ENCODE measurements at places on chromosomes 1 and 21.

DNA sequence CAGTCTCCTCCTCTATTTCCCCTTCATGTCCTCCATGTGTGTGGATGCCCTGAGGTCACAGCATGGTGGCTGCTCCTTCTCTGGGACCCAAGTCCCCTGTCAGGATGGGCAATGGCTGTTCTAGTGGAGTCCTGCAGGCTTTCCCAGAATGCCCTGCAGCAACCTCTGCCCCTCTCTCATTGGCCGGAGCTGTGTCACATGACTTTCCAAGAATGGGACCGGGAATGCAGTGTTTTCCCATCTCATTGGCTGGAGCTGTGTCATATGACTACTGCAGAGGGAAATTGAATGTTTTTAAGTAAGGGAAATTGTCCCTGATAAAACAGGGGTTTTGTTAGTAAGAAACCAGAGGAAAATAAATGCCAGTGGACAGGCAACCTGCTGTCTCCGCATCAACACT, 365.9 kb downstream of the PTPRU start:
- no peak for DNase-seq

DNA sequence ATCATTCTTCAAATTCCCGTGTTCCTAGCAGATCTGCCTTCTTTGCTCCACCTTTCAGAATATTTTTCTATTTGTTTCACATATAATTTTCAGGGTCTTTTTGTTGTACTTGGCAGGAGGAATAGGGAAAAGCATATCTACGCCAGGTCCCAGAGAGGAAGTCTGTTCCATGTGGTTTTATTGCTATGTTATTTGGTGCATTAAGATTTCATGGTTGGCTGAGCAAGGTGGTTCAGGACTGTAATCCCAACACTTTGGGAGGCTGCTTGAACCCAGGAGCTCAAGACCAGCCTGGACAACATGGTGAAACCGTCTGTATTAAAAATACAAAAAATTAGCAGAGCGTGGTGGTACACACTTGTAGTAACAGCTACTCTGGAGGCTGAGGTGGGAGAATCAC, 36.1 kb downstream of the COL6A1 start:
- peak; percentile 16 for DNase-seq

DNA sequence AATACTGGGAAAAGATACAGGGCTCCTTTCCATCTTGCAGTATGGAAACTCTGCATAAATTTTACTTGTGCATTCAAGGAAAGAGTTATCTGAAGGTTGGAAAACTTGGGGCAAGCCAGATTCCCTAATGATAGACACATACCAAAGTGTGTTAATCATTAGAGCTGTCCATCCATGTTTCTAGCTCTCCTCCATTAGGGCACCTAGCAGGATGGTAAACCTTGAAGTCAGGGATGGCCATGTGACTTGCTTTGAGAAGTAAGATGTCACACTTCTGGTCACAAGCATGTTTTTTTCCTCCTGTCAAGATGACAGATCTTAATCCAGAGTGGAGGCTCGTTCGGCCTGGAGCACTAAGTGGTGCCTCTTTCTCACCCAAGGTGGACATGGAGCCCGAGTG, 241.9 kb upstream of the RUNX1 start:
- DNase-seq, result peak; percentile 38

- no peak for DNase-seq
These were observed 3.4 kb upstream of the CHI3L1 start for GRCh38 chr1:203189951-203190352.

DNA sequence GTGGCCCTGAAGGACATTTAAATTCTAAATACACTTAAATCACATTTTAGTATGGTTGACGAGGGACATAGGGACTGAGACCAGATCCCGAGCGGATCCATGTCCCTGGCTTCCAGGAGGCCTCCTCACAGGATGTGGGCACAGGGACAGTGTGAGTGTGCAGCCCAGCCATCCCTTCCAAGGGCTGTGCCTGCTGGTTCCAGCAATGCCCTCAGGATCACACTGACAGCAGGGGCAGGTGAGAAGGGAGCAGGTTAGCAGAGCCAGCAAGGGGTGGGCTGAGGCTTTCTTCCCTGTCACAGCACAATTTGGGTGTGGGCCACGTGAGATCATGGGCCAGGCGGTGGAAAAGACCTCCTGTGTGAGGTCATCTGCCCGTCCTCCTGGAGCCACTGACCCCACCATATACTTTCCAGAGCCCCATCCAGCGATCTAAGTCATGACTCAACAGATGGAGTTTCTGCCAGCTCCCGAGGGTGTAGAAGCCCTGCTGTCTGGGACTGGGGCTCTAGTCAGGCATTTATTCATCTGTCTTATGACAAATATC, 37.0 kb upstream of the PRSS38 start:
- DNase-seq, result no peak

DNA sequence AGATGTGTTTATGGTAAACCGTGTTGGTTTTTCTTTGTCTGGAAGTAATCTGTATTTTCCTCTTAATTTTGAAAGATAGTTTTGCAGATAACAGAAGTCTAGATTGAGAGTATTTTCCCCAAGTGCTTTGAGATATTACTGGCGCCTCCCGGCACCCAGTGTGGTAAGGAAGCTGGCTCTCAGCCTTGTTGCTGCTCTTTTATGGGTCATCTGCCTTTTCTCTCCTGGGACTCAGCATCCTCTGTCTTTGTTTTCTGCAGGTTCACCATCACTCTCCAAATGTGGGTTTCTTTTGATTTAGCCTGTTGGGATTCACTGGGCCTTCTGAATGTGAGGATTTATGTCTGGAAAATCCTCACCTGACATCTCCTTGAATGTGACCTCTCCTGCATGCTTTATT, 37.4 kb downstream of the POFUT2 start:
- DNase-seq, result no peak

DNA sequence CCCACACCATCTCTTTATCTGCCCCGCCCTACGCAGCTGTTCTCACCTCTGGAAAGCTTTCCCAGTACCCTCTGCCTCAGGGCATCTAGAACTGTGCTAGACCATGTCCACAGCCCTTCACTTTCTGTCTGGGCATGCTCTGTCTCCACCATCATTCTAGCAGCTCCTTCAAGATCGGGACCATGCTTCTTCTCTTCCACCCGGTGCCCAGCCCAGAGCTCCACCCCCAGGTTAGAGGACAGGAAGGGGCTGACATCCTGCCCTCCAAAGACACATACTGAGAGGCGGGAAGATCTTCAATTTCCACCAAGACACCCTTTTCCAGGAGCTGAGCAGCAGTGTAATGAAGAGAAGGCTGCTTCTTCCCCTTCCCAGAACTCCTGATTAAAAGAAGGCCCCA, 27.7 kb upstream of the MEF2D start:
- DNase-seq, result no peak

GRCh38 chr1:67629370-67630075, 55.5 kb upstream of the GADD45A start:
- DNase-seq, result peak; percentile 22

GRCh38 chr1:229110986-229111385, 159.9 kb upstream of the RAB4A start:
- DNase-seq, result no peak

DNA sequence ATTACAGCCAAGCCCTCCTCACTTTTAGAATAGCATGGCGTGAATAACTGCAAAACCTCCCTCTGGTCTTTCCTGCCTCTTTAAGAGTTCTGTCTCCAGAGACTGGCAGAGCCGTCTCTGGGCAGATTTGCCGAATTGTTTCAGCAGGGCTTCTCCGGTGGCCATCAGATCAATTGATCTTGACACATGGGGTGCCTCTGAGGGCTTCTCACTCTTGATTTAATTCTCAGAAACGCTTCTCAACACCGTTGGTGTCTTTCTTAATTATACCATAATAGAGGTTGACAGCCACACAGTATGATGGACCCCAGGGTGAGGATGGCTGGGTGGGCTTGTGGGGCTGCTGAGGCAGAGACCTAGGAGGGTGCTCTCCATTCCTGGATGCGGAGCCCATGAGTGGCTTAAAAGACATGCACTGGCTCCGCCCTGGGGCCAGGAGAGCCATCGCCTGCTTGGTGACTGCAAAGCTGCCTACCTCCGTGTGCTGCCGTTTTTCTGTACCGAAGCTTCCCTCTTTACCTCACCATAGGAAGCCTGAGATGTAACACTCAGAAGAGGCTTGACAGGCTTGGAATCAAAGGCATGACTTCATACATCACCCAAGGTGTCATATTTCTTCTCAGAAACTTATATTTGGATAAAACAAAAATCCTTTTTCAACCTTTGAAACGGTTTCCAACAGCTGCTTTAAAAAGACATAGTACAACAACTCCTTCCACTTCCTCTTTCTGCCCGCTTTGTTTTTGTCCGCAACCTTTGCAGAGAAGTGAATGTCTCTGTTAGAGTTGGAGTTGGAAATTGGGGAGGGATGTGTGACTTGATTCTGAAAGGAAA, 82.9 kb downstream of the GALNT2 start:
- DNase-seq, result no peak

DNA sequence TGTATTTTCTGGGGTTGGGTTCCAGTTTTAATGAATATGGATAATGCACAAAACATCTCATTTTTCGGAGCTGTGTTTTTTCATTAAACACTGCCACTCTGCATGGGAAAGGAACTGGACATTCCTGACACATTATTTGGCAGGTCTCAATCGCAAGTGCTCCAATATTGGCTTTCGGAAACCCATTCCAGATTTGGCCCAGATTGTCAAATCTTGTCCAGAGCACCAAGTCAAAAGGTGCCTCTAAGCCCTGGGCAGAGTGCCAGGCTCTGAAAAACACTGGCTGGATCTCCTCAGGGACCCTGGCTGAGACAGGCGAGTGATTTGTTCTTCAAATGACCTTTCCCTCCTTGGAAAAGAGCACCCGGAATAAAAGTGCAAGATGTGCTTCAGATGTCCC, 68.4 kb upstream of the MRPS6 start:
- DNase-seq, result no peak

- DNase-seq, result no peak
These were observed 372.1 kb upstream of the VAMP3 start for GRCh38 chr1:7398982-7399381.

- DNase-seq, result no peak
These were observed 1.3 kb upstream of the LYST start for GRCh38 chr1:235867903-235868469.

- DNase-seq, result peak; percentile 97
These were observed 52.4 kb upstream of the BCL10 start for GRCh38 chr1:85328713-85329397.

GRCh38 chr21:42931560-42932235, 6.3 kb upstream of the ERVH48-1 start:
- DNase-seq, result no peak

- no peak for DNase-seq
These were observed 101.6 kb upstream of the HMGB4 start for GRCh38 chr1:33762109-33762830.

DNA sequence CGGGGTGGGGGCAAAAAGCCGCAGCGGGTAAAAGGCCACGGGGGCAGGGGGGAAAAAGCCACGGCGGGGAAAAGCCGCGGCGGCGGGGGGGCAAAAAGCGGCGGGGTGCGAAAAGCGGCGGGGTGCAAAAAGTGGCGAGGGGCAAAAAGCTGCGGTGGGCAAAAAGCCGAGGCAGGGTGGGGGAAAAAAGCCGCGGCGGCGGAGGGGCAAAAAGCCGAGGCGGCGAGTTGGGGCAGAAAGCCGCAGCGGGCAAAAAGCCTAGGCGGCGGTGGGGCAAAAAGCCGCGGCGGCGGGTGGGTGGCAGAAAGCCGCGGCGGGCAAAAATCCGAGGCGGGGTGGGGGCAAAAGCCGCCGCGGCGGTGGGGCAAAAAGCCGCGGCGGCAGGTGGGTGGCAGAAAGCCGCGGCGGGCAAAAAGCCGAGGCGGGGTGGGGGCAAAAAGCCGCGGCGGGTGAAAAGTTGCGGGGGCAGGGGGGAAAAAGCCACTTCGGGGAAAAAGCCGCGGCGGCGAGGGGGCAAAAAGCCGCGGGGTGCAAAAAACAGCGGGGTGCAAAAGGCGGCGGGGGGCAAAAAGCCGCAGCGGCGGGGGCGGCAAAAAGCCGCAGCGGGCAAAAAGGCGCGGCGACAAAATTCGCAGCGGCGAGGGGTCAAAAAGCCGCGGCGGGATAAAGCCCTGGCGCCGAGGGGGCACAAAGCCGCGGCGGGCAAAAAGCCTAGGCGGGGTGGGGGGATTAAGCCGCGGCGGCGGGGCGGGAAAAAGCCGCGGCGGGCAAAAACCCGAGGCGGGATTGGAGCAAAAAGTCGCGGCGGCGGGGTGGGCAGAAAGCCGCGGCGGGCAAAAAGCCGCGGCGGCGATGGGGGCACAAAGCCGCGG, 3901.2 kb downstream of the SRGAP2C start:
- DNase-seq, result no peak

DNA sequence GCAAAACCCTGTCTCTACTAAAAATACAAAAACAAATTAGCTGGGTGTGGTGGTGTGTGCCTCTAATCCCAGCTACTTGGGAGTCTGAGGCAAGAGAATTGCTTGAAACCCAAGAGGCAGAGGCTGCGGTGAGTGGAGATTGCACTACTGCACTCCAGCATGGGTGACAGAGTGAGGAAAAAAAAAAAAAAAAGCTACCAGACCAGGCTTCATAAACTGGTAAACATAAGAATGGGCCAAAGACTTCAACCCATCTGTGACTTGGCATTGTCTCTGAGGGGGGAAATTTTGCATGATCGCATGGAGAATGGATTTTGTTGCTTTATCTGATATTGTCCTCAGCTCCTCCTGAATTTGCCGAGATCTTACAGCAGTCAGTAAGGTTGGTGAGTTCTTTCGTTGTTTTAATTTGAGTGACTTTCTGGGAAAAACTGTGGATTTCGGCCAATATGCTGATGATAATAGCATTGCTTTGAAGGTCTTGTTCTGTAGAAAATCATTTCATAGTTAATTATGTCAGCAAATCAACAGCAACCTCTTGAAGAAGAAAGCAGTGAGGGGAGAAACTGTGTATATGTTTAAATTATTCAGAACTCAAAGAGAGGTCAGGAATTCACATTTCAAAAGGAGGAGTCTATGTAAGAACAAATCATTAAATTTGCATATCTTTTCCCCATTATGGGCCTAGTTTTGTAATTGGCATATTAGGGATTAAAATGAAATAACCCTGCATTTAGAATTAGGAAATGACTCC, 13.1 kb downstream of the FGGY start:
- DNase-seq, result no peak

DNA sequence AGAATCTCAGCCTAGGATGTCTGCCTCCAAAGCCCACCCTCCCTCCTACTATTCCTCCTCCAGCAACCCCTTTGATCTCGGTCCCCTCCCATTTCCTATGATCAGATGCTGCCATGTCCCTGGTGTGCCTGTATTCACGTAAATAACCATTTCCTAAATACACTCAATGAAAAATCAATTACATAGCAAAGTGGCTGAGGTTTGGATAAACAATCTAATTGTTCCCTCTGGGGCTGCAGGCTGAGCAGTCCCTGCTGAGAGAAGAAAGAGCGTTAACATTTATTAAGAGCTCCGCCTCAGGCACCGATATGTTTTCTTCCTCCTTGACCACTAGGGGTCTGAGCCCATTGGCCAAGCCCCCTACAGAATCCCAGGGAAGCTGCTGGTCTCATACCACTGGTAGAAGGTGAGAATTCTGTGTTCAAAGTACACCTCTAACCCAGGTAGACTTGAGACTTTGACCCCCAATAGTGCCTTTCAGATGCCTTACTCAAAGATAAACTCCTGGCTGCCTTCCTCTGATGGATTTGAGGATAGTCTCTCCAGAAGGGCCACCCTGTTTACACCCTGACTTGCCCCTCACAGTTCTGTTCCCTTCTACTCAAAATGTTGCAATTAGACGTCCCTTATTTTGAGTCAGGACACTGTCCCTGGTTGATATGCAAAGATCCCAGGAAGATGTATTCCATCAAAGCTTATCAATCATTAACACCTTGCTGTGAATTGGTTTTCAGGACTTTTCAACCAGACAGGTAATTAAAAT, 33.9 kb upstream of the CAMK1G start:
- DNase-seq, result no peak

All from kidney glomerular epithelial cell (primary cell).